Testis (tissue), 5 donors: ENCODE measurements at places on chromosomes 7 and 10. TPM values are rescaled to one million over a fixed set of nuclear protein-coding genes. Genes with fewer than 3 reads are reported as not detected.

GRCh38 chr7:31133497-31133896, 81.4 kb downstream of the ADCYAP1R1 start:
- H3K36me3 ChIP-seq, result no peaks in the 10 kb centered on the region
- peaks cover 8% of the 10 kb centered on the region for H3K4me1 ChIP-seq
- no peaks in the 10 kb centered on the region for H3K27me3 ChIP-seq
- no peak for DNase-seq

Gene ZC3HAV1L
- total RNA-seq, result 22.6 TPM

DNA sequence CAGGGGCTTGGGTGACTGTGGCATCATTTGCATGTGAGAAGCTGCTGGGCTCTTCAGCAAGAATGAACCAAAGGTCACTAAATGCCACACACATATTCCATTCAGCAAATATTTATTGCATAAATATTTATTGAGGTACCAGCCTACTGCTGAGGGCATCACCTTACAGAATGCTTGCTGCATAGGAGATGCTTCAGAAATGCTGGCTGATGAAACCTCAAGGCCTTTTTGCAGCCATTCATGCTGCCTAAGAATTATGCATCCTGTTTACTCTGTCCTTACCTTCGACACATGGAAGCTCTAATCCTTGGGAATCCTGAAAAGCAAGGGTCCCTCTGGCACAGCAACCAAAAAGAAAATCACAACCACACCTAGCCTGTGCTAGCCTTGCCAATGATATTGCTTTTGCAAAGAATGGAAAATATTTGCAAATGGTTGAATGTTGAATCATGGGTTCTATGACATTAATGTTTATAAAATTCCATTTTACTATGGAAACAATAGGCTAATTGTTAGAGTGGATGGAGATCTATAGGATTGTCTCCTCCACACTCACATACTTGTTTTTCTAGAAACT, 79.6 kb downstream of the PCGF5 start:
- peaks cover 8% of the 10 kb centered on the region for H3K4me1 ChIP-seq
- H3K36me3 ChIP-seq, result no peaks in the 10 kb centered on the region
- no peak overlapping the region for H3K27ac ChIP-seq
- H3K4me3 ChIP-seq, result no peak overlapping the region
- no peak for DNase-seq

Gene TAS2R41
- total RNA-seq, result 0.55 TPM

GRCh38 chr7:51230324-51230625, 86.3 kb downstream of the COBL start:
- H3K4me3 ChIP-seq, result no peak overlapping the region
- DNase-seq, result no peak
- no peak overlapping the region for H3K27ac ChIP-seq

DNA sequence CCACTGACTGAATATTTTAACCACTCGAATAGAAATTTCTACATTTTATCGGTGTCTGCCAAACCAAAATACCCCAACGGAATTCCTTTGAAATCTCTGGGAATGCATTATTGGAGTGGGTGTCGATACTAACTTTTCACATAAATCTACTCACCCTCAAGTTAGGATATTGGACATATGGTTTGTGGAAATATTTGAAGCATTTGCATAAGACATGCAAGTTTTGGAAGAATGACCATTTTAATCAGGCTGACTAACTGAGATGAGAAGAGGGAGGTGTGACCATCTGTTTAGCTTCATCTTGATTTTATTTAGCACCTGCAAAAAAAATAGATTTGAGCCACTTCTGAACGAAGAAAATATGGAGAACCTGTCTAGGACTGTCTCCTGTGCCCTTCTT, 61.2 kb downstream of the KLF6 start:
- no peaks in the 10 kb centered on the region for H3K36me3 ChIP-seq
- no peak for DNase-seq
- no peaks in the 10 kb centered on the region for H3K4me1 ChIP-seq
- no peak overlapping the region for H3K4me3 ChIP-seq
- no peaks in the 10 kb centered on the region for H3K27me3 ChIP-seq

DNA sequence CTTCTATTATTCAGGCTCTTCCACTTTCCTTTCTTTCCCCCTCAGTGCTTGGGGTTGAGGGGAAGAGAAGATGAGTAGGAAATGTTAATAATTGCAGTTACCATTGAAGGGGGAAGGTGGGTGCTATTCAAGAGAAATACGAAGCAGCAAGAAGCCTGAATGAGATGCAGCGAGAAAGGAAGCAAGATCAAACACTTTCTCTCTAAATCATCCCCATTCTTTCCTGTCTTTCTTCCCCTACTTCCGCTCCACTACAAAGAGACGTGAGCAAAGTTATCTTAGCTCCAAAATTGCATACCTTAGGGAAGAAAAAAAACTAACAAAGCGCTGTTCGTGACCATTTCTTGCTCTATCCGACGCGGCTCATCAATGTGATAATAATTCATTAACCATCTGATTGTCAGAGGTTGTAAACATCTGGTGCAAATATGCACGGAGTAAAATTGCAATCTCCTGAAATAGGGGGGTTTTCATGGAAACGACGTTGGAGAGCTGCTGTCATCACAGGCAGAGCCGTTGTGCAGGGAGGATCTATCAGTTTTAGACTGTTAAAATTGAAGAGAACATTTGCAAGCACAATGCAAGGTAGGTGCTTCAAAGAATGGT, 15.2 kb upstream of the PARD3 start:
- H3K4me3 ChIP-seq, result no peak overlapping the region
- H3K27me3 ChIP-seq, result no peaks in the 10 kb centered on the region
- DNase-seq, result no peak
- H3K4me1 ChIP-seq, result no peaks in the 10 kb centered on the region

DNA sequence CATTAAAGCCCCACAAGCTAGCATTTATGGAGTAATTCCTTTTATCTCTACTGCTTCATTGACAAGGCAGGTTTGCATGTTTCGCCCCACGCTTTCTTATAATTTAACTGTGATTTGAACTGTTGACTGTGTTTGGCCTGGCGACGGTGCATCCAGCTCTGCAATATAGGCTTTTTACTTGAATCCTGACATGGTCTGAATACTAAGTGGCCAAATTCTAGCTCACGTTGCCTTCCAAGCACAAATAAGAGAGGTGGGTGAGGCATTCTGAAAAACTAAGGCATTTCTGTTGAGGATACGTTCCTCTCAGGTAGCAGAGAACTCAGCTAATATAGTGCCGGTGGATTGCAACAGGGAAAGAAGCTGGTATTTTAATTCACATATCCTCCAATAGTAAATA, 61.8 kb downstream of the NRP1 start:
- peaks cover 20% of the 10 kb centered on the region for H3K4me1 ChIP-seq
- no peaks in the 10 kb centered on the region for H3K36me3 ChIP-seq
- H3K27me3 ChIP-seq, result no peaks in the 10 kb centered on the region
- H3K27ac ChIP-seq, result no peak overlapping the region
- no peak for DNase-seq

GRCh38 chr10:98041352-98042043, 11.1 kb upstream of the CRTAC1 start:
- H3K4me1 ChIP-seq, result no peaks in the 10 kb centered on the region
- no peaks in the 10 kb centered on the region for H3K36me3 ChIP-seq
- no peak overlapping the region for H3K27ac ChIP-seq
- no peaks in the 10 kb centered on the region for H3K27me3 ChIP-seq

Gene HMX3
- 0.25 TPM for total RNA-seq

- H3K4me3 ChIP-seq, result no peak overlapping the region
- no peaks in the 10 kb centered on the region for H3K27me3 ChIP-seq
- DNase-seq, result no peak
- no peak overlapping the region for H3K27ac ChIP-seq
- H3K4me1 ChIP-seq, result no peaks in the 10 kb centered on the region
- no peaks in the 10 kb centered on the region for H3K36me3 ChIP-seq
Observed at GRCh38 chr7:40680657-40681056, 545.9 kb downstream of the SUGCT start.

- no peak overlapping the region for H3K4me3 ChIP-seq
- no peaks in the 10 kb centered on the region for H3K27me3 ChIP-seq
- H3K4me1 ChIP-seq, result no peaks in the 10 kb centered on the region
Observed at GRCh38 chr10:122298598-122299301, 27.7 kb downstream of the BTBD16 start.

- H3K36me3 ChIP-seq, result no peaks in the 10 kb centered on the region
- DNase-seq, result no peak
- H3K27ac ChIP-seq, result no peak overlapping the region
- H3K27me3 ChIP-seq, result no peaks in the 10 kb centered on the region
Observed at GRCh38 chr10:14676732-14677131, 98.0 kb downstream of the FAM107B start.

Gene CALHM1
- 0.50 TPM for total RNA-seq

Gene SLC13A1
- not detected for total RNA-seq

Gene HTRA1
- 21.3 TPM for total RNA-seq

Gene ARHGEF35
- total RNA-seq, result 0.87 TPM

- no peaks in the 10 kb centered on the region for H3K36me3 ChIP-seq
- H3K27me3 ChIP-seq, result no peaks in the 10 kb centered on the region
- H3K4me1 ChIP-seq, result peaks cover 8% of the 10 kb centered on the region
Observed at GRCh38 chr10:102457591-102458150, 6.3 kb upstream of the C10orf95 start.

DNA sequence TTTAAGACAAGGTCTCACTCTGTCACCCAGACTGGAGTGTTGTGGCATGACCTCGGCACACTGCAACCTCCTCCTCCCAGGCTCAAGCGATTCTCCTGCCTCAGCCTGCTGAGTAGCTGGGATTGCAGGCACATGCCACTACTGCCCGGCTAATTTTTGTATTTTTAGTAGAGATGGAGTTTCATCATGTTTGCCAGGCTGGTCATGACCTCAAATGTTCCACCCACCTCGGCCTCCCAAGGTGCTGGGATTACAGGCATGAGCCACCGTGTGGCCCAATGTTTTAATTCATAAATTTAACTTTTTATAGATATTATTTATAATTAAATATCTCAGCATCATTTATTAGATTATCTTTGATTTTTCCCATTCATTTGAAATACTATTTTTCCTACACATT, 658.0 kb upstream of the NRG3 start:
- no peaks in the 10 kb centered on the region for H3K27me3 ChIP-seq
- DNase-seq, result no peak
- no peaks in the 10 kb centered on the region for H3K4me1 ChIP-seq
- no peak overlapping the region for H3K4me3 ChIP-seq
- H3K36me3 ChIP-seq, result no peaks in the 10 kb centered on the region
- no peak overlapping the region for H3K27ac ChIP-seq

Gene NRCAM
- 7.6 TPM for total RNA-seq

DNA sequence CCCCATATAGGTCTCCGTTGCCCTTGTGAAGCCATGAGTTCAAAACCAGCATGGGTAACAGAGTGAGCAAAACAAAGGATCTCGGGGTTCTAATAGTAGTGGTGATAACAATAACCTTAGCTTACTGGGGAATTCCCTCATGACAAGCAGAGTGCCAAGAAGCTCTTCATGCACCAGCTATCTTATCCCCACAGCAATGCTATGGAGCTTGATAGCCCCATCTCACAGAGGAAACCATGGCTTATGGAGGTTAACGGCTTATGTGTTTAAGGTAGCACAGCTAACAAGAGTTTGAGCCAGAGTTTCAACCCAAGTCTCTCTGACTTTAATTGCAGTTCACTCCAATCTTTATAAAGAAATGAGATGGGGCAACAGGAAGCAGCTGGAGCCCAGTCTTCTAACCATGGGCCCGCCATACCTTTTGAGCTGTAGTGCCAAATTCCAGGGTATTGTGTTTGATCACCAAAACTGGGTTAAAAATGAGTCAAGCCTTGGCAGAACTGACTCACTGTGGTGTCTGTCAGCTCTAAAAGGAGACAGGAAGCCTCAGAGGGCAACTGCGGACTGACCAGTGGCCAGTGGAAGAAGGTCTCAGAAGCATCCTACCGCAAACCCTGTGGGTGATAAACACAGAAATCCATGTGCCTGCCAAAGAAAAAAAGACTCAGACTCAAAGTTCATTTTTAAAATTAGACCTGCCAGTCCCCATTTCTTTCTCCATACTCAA, 16.5 kb upstream of the PLAU start:
- H3K27ac ChIP-seq, result no peak overlapping the region
- DNase-seq, result no peak
- no peak overlapping the region for H3K4me3 ChIP-seq
- H3K27me3 ChIP-seq, result no peaks in the 10 kb centered on the region
- H3K36me3 ChIP-seq, result no peaks in the 10 kb centered on the region

GRCh38 chr10:122435212-122435827, 19.1 kb upstream of the ARMS2 start:
- no peaks in the 10 kb centered on the region for H3K36me3 ChIP-seq
- no peak overlapping the region for H3K27ac ChIP-seq
- no peak for DNase-seq
- no peaks in the 10 kb centered on the region for H3K27me3 ChIP-seq
- H3K4me3 ChIP-seq, result no peak overlapping the region

DNA sequence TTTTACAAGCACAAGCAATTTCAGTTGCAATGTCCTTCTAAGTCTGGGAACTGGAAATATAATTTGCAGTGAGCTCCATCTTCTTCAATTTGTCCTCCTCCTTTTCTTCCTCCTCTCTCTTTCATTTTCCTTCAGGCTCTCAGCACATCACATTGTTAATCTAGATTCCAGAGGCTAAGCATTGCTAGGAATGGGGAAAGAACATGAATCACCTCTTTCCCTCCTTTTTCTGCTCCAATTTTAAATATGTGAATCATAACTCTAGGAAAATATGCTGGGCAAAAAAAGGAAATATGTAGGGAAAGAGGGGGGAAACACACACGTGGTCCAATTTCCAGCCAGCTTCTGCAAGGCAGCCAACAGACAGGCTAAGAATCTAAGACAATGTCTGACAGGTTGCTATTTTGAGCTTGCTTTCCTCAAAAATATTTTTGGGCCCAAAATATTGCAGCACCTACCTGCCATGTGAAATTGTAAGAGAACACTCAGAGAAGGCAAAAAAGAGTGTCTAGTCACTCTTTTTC, 72.7 kb upstream of the NUPR2 start:
- H3K4me3 ChIP-seq, result no peak overlapping the region
- H3K27me3 ChIP-seq, result no peaks in the 10 kb centered on the region
- DNase-seq, result no peak
- no peaks in the 10 kb centered on the region for H3K36me3 ChIP-seq
- H3K27ac ChIP-seq, result no peak overlapping the region
- no peaks in the 10 kb centered on the region for H3K4me1 ChIP-seq

DNA sequence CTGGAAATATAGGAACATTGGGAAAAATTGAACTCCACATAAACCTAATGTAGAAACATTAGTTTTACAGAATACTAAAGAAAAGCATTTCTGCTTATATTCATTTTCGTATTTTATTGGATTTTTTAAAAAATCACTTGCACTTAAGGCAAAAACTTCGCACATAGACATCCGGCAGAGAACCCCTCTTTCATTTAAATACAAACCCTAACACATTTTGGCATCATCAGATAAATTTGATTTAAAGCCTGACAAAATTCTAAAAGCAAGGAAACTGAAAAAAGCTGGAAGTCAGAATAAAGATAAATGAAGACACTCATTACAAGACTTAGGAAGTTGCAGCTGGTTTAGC, 396 bp upstream of the EXOC4 start:
- no peak for DNase-seq
- no peak overlapping the region for H3K27ac ChIP-seq
- no peaks in the 10 kb centered on the region for H3K36me3 ChIP-seq
